ENCODE measurements at places on chromosomes 1 and 21.
A peak's percentile ranks its signal among the peaks of the same experiment; 100 is the strongest.

GRCh38 chr21:46078322-46078977, 19.5 kb upstream of the COL6A2 start:
- DNase-seq, result no peak

GRCh38 chr1:2307972-2308371, 79.9 kb downstream of the SKI start:
- DNase-seq, result no peak

DNA sequence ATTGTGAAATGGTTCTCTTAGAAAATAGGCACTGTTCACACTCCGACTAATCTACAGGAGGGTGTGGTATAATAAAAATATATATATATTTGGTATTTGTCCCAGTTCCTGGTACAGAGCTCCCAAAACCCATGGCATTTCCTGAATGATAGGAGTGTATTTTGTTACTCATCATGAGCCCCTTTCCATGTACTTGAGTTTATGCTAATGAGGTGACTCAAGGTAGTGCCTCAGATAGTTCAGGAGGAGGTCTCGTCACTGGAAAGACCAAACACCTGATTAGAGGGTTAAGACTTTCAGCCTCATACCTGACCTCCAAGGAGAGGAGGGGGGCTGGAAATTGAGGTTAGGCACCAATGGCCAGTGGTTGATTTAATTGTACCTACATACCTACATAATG, 57.9 kb downstream of the TTC3 start:
- no peak for DNase-seq

GRCh38 chr1:42817440-42817767, 207 bp upstream of the SVBP start:
- DNase-seq, result no peak

GRCh38 chr1:46596036-46596435, 8.0 kb downstream of the MKNK1 start:
- DNase-seq, result no peak

- no peak for DNase-seq
Observed at GRCh38 chr1:204520834-204521709, 4.9 kb downstream of the MDM4 start.

GRCh38 chr1:68198752-68199151, 33.6 kb downstream of the WLS start:
- no peak for DNase-seq

DNA sequence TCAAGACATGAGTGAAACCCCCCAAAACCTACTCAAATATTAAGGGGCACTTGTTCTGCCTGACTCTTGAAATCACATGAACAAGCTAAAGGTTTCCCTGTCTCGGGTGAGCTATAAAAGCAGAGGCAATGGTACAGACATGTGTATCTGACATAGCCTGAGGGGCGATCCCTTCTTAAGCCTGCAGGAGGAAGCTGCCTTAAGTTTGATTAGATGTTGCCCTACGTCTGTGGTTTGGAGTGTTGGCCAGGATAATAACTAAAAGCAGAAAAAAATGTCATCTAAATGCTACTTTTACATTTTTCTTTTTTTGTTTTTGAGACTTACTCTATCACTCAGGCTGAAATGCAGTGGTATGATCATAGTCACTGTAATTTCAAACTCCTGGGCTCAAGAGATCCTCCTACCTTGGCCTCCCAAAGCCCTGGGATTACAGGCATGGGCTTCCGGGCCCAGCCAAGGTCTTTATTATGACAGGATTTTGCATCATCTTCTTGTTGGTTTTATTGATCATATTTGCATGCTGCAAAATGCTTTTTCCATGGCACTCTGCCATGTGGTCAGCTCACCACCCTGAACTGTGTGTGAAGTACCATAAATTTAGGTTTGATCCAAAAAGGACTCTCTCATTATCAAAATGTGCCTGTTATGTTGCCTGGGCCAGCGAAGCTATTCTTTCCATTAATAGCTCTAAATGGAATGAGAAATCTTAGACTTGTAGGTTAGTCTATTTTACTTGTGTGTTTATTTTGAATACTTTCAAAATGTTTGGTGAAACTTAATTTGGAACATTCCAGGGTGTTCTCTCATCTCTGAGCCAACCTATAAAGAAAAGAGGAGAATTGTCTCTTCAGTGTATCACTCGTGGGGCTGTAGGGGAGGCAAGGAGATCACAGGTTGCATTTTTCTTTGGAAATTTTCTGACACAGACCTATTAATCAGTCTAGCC, 15.0 kb upstream of the HMGN1 start:
- no peak for DNase-seq

- DNase-seq, result no peak
Observed at GRCh38 chr21:46569081-46569480, 35.8 kb downstream of the S100B start.

DNA sequence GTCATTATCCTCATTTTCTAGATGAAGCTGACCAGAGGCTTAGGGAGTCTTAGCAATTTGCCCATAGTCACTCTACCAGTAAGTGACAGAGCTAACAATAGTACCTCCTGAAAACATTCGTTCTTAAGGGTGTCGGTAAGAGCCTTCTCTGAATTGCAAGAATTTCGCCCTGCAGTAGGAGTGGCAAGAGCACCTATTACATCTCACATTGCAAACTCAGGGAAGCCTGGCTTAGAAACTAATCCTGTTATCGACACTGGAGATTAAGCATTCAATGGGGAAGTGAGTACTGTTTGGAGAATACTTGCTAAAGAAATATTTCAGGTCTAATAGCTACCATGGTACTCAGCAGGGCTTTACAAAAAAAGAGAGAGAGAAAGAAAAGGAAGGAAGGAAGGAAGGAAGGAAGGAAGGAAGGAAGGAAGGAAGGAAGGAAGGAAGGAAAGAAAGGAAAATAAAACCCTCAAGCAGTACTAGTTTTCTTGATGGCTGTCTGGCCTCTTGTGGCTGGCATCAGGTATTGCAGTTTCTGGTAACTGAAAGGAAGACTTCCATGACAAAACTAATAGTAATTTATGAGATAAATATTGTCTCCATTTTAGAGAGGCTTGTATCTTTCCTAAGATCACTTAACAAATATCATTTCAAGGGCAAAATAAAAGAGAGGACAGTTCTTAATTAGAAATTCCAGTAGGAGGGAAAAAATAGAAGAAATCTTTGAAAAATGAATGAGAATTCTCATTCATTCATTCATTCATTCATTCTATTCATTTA, 10.4 kb downstream of the C1orf226 start:
- peak; percentile 8 for DNase-seq

All from amniotic stem cell (primary cell).